ENCODE measurements at places on chromosomes 16 and 17.

DNA sequence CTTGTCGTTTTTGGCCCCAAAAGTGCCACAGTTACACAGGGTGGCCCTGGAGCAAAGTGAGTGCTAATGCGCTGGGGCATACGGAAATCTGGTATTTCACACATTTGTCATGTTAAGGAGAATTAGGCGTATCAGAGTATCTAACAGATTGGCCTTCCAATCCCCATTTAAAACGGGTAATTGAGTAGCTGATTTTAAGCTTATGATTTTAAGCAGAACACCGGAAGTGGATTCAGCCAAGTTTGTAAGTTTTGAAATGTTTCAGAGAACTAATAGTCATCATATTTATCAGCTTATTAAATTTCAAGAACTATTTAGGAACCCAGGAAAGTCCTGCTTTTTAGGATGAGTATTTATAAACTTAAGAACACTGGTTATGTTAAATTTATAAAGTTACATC, 19.5 kb downstream of the LRRC75A start:
- DNase-seq = no peak

DNA sequence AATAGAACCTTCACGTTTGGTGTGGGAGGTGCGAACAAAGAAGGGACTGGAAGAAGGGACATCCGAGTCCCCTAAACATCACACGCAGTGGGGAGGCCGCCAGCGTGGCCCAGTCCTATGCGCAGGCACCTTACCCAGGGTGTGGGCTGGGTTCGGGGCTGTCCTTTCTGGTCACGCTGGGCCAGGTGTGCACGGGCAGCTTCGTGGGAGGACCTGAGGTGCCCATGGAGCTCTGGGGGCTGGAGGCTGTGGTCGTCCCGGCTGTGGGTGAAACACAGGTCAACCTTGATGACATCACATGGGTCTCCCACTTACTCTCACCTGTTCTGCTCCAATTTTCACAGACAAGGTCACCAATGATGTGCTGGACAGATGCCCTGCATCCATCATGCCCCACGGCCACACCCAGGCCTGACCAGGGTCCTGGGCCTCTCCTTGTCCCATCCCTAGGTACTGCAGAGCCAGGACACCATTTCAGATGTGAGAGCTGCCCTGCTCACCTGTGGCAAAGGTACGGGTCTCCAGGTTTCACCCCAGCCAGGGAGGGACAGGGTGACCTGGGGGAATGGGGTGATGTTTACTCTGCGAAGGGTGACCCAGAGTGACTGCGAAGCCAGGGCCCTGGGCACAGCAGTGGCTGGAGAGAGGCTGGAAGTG, 3.1 kb downstream of the CD300C start:
- DNase-seq = no peak

DNA sequence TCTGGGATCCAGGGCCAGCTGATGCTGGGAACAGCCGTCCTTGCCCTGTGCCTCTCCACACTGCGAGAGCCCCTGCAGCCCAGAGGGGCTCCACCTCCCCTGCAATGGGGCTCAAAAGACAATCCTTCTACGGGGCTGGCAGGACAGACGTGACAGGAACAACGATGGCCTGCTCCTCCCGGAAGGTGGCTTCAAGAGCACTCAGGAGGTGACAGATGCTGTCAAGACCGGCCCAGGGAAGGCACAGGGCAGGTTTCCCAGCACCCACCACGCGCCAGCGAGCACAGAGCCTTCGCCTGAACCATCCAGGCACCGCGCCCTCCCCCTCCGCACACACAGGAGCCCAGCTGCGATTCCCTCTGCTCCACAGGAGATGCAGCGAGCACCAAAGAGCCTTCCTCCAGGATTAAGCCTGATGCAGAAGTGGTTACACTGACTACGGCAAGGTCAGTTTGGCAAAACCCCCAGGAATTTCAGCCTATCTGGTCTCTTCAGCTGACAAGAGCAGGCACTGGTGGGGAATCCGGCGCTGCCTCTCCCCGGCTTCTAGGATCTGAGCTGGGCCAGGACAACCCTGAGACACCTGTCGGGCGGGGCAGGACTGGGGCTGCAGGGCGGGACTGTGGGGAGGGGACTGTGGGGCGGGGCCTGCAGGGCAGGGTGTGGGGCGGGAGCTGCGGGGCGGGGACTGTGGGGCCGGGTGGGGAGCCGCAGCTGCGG, 103.4 kb downstream of the ZNF778 start:
- DNase-seq = no peak

DNA sequence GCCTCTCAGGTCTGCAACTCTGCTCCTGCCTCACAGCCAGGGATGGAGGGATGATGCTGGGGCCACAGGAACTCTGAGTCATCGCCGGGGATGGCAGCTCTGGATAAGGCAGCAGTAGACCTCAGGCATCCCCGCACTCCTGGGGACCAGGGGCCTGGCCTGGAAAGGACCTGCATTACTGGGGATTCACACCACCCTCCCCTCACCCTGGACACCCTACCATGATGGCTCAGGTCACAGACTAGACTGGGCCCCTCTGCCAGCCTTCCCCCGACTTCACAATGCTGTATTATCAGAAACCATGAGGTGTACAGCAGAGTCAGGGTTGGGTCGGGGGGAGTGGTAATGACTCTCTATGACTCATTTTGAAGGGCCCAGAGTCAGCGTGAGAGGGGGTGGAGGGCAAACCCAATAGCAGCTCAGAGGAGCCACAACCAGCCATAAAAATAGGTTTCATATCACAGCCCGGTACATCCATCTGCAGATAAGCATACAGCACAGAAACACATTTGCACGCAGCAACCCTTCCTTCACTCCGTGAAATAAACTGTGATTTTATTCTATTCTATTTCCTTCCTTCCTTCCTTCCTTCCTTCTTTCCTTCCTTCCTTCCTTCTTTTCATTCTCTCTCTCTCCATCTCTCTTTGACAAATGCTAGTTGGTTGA, 28.8 kb downstream of the DYNLRB2 start:
- no peak for DNase-seq

GRCh38 chr16:10930755-10931093, 11.5 kb downstream of the DEXI start:
- DNase-seq = no peak

- no peak for DNase-seq
Measured at GRCh38 chr17:4622375-4622774, 19.1 kb downstream of the ALOX15 start.

- no peak for DNase-seq
Measured at GRCh38 chr16:65884018-65884417, 482.5 kb upstream of the CDH5 start.

DNA sequence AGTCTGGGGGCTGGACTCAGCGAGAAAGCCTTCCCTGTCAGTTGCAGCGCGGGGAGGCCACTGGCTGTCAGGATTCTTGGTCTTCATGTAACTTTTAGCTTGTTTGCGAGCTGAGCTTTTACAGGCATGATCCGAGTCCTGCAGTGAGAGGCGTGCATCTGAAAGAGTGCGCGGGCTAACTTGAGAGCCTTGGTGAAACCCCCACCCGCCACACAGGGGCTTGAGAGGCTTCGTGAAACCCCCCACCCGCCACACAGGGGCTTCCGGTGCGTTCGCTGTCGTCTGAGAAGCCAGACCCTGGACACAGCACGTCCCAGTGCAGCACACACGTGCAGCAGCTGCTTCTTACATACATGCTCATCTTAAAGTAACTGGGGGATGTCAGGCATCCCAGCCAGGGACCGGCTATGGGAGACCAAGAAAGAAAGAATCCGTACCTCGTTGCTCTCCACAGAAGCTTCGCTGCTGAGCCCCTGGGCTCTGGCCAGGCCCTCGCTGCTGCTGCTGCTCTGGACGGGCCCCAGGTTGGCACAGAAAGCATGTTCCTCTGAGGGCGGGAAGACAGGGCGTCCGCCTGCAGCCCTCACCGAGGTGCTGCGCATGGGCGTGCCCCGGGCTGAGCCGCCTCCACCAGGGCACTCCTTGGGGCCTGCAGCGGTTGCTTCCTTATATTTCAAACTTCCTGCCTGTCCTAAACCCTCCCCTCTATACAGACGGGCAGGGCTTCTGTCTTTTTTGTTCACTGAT, 7.8 kb downstream of the NUDT16L1 start:
- DNase-seq = no peak

DNA sequence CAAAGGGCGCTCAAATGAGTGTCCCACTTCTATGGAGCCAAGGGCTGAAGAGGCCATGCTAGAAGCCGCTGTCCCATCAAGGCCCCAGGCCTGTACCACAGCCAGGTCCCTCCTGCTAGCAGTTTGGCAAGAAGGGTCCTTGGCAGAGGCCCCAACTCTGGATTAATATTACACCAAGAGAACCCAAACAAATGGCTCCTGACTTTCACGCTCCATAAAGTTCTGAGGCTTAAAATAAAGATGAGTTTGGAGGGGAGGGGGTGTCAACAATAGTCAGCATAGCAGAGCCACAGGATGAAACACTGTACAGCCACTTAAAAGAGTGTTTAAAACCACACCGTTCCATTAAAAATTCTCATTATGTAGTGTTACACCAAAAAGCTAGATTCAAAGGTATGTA, 30.5 kb downstream of the CUEDC1 start:
- DNase-seq = no peak

DNA sequence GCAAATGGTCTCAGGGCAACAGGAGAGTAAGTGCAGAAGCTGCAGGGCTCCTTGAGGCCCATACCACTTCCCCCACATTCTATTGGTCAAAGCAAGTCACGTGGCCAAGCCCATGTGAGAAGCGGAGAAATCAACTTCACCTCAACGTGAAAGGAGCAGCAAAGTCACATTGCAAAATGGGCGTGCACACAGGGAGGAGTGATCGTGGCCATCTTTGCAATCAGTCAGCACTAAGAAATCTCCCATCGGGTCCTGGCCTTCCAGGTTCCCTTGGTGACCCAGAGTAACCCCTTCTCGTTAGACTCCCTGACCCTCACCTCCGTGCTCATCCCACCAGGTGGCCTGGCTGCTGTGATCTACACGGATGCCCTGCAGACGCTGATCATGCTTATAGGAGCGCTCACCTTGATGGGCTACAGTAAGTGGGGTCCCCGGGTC, 38.0 kb downstream of the SLC5A11 start:
- DNase-seq = no peak

DNA sequence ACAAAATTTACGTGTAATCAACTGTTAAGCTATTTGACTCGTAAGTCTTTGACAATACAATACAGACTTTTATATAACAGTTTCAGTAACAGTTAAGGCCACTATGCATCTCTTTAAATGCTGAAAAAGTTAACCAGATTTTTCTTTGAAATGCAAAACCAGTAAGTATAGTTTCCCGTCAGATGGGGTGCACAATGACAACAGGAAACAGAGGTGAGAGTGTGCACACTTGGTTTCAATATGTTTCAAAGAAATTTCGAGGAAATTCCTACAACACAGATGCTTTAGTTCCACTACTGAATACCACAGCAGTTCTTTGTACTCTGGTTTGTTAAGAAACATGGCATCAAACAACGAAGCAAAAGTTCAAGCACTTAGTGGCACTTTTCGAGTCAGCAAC, 48.4 kb downstream of the RNF157 start:
- DNase-seq = no peak

DNA sequence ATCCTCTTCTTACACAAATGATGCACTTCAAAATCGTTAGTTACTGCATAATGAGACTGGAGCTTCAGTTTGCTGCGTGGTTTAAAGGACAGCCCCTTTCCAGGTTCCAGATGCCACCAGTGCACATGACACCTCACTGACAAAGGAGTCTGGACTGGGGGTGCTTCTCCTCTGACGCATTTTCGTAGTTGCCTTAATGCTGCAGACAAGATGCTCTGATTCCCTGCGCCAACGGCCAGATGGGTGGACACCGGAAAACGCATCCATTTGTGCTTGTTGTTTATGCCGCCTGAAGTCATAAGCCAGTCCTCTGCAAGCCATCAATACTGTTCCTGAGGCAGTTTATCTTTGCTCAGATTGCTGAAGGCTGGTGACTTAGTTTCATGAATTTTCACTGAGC, 16.0 kb downstream of the FBXO31 start:
- DNase-seq = no peak

- DNase-seq = no peak
Measured at GRCh38 chr17:28970879-28971278, 19.6 kb upstream of the PHF12 start.

GRCh38 chr17:41695954-41696757, 7.5 kb downstream of the EIF1 start:
- DNase-seq = peak; percentile 80

DNA sequence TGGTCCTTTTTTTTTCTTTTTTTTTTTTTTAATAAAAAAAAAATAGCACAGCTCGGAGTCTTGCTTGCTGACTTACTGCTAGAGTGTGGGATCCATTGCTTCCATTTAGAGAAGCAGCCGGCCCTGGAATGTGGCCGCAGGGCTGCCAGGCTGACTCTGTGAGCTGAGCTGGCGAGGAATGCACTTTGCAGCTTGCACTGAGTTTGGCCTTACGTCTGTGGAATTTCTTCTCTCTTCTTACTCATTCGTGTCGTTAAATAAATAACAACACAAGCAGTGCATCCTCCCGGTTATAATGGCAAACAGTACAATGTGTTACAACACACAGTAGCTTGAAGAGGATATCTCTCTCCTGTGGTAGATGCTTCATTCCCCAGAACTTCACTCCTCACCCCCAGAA, 69.2 kb downstream of the PRKCB start:
- peak; percentile 19 for DNase-seq

GRCh38 chr16:79008036-79008868, 592.3 kb downstream of the MAF start:
- DNase-seq = no peak

GRCh38 chr16:54022362-54022761, 264.2 kb downstream of the IRX3 start:
- DNase-seq = no peak

GRCh38 chr16:85421338-85422195, 191.6 kb upstream of the GSE1 start:
- no peak for DNase-seq

DNA sequence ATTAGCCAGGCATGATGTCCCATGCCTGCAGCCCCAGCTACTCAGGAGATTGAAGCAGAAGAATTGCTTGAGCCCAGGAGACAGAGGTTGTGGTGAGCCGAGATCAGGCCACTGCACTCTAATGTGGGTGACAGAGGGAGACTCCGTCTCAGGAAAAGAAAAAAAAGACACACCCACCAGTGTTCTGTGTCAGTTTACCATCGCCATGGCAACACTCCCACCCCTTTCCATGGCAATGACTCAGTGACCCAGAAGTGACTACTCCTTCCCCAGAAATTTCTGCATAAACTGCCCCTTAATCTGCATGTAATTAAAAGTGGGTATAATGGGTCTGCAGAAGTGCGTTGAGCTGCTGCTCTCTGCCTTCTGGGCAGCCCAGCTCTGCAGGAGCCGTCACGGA, 4.0 kb upstream of the ZC3H18 start:
- peak; percentile 59 for DNase-seq

GRCh38 chr17:3976675-3977171, 12.5 kb upstream of the ATP2A3 start:
- DNase-seq = no peak

- no peak for DNase-seq
Measured at GRCh38 chr17:45260204-45260783, 1.6 kb downstream of the SPATA32 start.

- DNase-seq = peak; percentile 48
Measured at GRCh38 chr16:55001931-55002330, 71.3 kb downstream of the IRX5 start.

All from stromal cell of bone marrow (primary cell).